ENCODE measurements at places on chromosomes 4 and X.

GRCh38 chrX:74535086-74535407, 79.4 kb downstream of the RLIM start:
- no peak for DNase-seq

DNA sequence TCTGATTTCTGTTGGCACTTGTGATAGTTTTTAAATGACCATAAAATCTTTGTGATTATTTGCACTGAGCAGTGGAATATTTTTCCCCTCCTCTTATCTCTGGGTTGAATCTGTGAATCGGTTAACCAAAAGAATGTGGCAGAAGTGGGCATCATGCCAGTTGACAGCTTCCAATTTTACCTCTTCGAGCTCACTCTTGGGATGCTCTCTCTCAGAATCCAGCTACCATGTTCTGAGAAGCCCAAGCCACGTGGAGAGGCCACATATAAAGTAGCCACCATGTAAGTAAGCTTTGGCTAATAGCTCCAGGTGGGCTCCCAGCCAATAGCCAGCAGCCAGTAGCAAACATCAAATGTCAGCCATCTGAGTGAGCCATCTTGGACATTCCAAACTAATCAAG, 12.9 kb upstream of the WDR19 start:
- peak; percentile 29 for DNase-seq

DNA sequence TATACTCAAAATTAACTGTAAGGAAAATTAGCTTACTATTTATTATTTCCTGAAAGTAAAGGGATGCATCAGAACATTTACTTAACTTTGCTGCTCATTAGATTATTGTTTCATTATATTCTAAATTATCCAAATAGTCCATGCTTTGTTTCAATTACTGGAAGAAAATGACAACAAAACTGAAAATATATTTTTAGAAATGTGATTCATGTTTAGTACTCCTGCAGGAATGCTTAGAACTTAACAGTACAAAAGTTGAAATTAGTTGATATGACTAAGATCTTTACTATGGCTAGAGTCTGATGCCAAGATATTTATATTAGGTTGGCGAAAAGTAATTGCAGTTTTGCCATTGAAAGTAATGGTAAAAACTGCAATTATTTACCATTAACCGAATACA, 660.5 kb upstream of the PABPC4L start:
- DNase-seq = no peak

GRCh38 chr4:120843849-120844527, 78.5 kb downstream of the PRDM5 start:
- DNase-seq = no peak

All from H4 (cell line).